ENCODE measurements at places on chromosomes 12 and 14.

DNA sequence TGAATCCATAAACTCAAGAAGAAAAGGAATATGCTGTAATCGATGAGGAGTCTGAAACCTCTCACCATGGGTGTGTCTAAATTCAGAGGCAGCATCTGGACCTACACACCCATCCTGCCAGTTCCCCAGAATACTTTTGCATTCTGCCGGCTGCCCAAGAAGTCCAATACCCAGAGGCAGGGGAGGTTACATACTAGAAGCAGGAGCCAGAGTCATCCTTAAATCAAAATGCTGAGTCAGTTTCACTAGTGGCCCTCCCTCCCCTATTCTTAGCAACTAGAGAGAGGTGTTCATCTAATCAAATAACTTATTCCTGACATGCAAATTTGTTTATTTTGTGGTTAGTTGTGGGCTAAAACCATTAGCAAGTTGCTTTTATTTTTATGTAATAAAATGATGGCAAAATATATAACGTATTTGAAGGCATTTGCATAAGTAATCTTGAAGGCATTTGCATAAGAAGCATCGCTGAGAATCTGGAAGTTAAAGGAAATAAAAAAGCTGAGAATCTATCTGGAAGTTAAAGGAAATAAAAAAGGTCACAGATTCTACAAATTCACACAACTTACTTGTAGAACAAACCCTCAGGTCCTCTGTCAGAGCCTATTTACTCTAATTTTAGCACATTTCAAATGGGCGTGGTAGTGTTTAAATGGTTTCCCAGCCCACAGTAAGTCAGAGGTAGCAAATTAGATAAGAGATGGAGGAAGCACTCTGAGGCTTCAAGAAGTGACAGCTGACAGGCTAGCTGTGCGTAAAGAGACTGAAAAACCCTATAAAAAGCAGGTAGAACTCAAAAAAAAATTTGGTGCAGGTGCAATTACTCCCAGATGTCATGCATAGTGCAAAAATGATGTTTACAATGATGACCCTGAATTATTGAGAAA is 7.8 kb downstream of the BHLHE41 start:
- DNase-seq, result no peak

- DNase-seq, result no peak
These were observed 24.1 kb upstream of the SLC6A13 start for GRCh38 chr12:286531-287300.

DNA sequence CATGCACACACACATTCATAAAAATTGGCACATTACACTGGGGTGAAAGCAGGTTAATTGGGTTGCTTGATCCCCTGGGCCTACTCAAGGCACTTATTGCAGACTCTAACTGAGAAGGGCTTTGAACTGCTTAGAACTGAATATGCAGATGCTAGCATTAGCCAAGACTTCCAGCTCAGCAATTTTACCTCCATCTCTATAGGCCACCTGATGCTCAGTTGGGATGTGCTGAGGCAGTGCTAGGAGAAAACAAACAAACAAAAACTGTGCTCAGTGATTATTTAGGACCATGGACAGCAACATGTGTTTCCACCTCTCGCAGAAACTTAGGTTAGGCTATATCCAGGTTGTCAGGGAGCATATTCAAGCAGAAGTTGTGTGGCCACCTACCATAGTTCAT is 124.8 kb upstream of the WSCD2 start:
- no peak for DNase-seq

GRCh38 chr12:47017901-47018475 is 61.4 kb upstream of the PCED1B start:
- DNase-seq, result no peak
